ENCODE measurements at places on chromosomes 3 and 15. TPM values are rescaled to one million over a fixed set of nuclear protein-coding genes. Genes with fewer than 3 reads are reported as not detected.
A peak's percentile ranks its signal among the peaks of the same experiment; 100 is the strongest.

DNA sequence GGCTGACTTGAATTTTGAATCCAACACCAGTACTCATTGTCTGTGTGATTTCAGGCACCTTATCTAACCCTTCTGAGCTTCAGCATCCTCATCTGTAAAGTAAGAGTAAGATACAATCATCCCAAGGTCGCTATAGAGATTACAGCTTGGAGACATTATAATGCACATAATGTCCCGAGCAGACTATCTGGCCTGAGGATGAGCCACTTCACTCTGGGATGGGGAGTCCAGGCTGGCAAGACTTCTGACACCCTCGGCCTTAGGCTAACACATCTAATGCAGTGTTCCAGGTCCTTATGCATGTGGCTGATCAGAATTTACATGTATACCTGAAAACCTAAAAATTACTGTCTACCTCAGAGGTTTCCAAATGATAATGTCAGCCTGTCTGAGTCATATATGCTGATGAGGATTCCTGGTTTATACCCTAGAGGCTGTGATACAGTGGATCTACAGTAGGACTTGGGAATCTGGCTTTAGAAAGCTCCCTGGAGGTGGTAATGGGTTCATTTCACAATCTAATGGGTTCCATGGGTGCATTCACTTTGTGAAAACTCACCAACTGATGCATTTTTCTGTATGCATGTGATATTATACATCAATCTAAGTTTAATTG, 229.0 kb upstream of the SLCO3A1 start:
- no peak for DNase-seq

DNA sequence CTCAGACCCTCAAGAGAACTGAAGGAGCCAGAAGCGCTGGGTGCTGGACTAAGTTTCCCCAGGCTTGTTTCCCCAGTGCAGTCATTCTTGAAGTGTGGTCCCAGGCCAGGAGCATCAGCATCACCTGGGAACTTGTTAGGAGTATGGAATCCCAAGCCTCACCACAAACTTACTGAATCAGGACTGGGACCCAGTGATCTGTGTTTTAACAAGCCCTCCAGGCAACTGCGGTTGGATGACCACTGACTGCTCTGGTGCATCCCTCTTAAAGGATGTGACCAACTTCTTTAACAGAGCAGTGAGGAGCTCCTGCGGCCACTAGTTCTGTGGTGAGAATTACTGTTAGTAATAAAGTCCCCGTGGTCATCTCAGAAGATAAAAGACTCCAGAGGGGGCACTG, 62.4 kb upstream of the DAZL start:
- no peak for DNase-seq

DNA sequence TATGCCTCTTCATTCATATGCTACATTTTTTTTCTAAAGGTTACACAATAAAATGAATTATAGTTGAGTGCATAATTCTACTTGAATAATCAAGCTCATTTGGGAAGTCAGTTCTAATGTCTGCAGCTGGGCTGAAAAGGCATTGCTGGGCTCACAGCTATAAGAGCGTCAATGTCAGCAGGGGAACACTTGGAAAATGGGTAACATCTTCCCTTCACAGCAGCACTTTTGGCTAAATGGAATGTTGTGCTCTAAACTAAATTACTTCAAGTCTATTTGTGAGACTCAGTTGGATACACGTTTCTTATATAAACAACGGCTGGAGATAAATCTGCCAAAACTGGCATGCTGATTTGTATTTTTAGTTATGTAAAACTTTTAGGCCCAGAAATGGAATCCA, 357.8 kb downstream of the TBL1XR1 start:
- DNase-seq, result no peak

DNA sequence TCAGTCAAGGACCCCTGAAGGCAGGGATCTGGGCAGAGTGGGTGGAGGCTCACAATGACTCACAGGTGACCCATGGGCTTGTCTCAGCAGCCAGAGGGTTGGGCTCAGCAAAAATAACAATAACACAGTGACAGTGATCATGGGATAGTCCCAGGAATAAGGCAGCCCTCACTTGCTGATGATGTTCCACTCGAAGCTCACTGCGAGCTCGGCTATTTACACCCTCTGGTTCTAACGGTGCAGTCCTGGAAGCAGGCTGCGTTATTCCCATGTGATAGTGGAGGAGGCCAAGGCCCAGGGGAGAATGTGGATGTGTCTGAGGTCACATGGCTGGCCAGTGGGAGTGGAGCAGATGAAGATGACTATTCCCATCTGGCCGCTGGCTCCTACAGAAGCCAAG, 16.2 kb downstream of the CCDC33 start:
- DNase-seq, result no peak

RBPMS2 gene
- total RNA-seq, result 3.9 TPM

- DNase-seq, result no peak
Observed at GRCh38 chr15:70316059-70316600, 218.4 kb upstream of the TLE3 start.

GRCh38 chr15:33729653-33730052, 238.6 kb upstream of the CHRM5 start:
- no peak for DNase-seq

SERPINI2 gene
- 2.8 TPM for total RNA-seq

DUOXA2 gene
- total RNA-seq, result not detected

DNA sequence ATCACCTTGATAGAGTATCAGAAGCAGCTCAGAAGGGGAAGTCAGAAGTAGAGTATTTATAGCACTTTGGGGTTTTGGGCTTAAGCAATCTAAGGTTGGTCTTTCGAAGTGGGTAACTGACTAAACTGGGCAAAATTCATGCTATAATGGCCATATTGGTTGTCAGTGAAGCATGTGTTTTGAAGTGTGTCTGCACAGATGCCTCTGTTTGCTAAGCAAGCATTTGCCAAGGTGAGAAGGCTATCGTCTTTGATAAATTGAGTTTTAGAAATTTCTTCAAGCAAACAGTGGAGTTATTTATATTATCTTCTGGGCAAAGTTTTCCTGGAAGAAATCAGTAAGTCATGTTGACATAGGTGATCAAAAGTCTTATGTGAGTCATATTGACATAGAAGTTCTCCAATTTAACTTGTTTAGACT, 412.8 kb upstream of the TGFBR2 start:
- DNase-seq, result no peak

DNA sequence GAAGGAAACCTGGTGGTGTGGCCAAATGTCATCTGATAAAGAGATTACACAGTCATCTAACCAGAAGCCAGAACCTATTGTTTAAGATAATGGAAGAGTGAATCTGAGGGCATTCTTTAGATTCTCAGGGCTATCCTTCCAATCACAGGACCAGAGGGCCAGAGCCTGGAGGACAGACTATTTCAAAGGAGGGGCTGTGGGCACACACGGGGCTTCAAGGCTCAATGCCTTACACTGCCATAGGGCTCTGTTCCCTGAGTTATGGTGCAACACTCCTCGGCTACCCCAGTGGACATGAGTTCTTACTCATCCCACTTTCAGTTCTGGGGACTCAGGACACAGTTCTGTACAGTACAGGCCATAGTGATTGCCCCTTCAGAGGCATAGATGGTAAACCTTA, 343.9 kb upstream of the ALCAM start:
- no peak for DNase-seq

DNA sequence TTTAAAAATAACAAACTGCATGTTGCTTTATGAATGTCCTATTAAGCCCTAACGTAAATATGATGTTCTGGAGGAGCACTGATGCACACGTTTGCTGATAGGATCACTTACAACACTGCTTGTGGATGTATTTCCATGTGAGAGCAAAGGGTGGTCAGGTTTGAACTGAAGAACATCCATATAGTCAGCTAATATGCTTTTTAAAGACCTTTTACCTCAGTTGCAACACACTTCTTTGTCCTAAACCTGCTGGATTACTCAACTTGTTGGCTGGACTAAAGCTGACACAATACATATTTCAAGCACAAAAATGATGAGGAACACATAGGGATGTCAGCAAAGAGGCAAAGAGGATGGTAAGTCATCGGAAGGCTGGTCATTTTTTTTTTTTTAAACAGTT, 186.6 kb downstream of the TIGIT start:
- no peak for DNase-seq

ARPP19 gene
- 106 TPM for total RNA-seq

GRCh38 chr15:27481768-27482167, 510.8 kb downstream of the GABRG3 start:
- DNase-seq, result no peak

DNA sequence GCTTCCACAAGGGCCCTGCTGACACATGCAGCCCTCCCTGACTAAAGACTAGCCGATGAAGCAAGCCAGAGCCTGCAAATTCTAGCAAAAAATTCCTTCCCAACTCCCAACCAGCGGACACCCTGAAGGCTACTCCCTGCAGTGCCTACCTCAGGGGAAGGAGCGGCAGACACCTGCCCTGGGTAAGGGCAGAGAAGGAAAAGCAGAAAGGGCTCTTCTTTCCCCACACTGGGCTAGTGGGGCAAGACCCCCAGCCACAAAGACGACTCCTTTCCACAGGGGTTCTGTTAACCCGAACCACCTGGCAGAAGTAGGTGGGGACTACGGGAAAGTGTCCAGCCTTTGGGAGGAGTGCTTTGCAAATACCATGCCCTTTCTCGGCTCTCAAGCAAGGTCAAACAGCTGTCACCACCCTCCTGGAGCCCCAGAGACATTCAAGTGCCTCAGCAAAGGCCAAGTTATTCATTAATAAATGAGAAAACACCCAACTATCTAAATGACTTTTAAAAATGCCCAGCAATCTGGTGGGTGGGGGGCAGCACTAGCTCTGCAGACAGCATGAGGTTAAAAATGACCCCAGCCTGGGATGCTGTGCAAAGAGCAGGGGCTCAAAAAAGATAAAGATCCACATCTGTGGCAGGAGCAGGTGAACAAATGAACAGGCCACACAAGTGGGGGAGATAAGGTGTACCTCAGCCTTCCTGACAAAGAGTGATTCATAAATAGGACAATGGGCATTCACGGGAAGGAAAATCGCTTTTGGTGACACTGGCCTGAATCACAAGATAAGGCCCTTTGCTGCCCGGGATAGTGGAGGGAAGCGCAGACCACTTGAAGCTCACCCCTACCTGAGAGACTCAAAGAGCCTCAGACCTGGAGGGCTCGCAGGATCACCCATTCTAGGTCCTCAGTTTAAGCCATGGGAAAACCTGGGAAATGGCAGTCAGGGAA, 33.0 kb downstream of the CCDC12 start:
- DNase-seq, result peak; percentile 75

GRCh38 chr3:55442861-55443260, 44.2 kb downstream of the WNT5A start:
- no peak for DNase-seq

GRCh38 chr3:73186741-73187140, 125.3 kb downstream of the EBLN2 start:
- DNase-seq, result no peak

GRCh38 chr3:102687851-102688555, 253.2 kb downstream of the ZPLD1 start:
- DNase-seq, result no peak

GOLGA8F gene
- not detected for total RNA-seq

- DNase-seq, result no peak
Observed at GRCh38 chr15:53122818-53123217, 332.7 kb upstream of the ONECUT1 start.

CX3CR1 gene
- total RNA-seq, result not detected

GRCh38 chr15:36331531-36332275, 247.7 kb upstream of the CDIN1 start:
- DNase-seq, result no peak

DNA sequence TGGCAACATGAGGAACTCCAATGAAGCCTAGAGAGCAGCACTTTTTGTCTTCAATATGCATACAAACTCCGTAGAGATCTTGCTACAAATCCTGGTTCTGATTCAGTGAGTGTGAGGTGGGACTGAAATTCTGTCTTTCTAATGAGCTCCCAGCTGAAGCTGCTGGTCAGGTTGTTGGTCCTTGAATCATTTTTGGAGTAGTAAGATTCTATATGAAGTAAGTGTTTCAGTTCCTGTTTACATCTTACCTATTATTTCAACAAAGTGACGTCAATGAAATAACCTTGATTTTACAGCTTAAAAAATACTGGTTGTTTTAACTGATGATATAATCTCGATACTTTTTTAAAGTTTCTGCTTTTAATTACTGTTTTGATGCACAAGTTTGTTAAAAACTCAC, 33.9 kb downstream of the SHQ1 start:
- DNase-seq, result no peak

GOLGA8J gene
- total RNA-seq, result not detected

GTF2E1 gene
- total RNA-seq, result 32.2 TPM

DNA sequence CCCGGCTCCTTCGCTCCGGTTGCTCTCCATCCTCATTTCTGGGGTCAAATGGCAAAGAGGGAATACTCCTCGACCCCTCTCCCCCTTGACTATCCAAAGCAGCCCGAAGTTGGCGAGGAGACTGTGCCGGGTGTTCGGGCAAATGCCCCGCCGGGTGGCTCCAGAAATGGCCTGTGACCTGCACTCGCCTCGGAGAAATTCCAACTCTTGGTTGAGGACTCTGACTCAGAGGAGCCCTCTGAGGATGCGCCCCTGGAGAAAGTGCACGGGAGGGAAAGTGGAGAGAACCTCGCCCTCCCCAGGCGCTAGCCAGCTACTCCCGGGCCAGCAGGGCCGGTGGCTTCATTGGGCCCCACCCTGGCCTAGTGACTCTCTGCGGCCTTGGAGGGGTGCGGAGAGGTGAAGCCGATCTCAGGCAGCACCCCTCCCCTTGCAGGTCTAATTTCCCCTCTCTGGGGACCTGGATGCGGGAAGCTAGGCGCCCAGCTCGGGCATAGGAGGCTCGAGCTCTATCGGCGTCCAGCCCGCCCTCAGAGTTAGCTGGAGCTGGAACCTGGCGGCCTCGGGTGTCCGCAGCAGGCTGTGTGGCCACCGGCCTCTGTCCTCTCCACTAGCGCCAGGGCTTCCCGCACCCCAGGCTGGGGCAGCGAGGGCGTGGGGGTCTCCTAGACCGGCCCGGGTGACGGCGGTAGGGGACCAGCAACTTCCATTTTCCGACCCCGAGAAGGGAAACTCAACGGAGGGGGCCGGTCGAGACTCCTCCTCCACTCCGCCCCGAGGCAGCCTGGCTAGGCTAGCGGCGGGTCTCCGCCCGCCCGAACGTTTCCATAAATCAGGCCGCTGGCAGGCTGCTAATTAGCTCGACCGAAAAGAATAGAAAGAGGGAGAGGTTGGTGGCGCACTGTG, 29.4 kb downstream of the NR2F2 start:
- DNase-seq, result no peak

DNA sequence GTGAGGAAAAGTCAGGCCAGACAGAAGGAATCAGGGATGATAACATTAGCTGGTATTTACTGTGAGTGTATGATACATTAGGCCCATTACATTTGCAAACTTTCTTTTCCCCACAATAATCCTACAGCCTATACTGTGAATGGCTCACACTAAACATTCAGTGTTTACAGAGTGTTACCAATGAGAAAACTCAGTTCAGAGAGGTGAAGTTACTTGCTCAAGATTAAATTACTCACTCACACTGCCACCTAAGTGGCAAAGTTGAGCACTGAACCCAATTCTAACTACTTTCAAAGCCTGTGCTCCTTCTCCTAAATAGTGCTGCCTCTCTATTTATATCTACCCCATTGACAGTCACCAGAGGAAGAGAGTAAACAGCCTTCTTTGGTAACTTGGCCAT, 8.5 kb downstream of the XPC start:
- DNase-seq, result no peak

CCR1 gene
- total RNA-seq, result 1.7 TPM

DNA sequence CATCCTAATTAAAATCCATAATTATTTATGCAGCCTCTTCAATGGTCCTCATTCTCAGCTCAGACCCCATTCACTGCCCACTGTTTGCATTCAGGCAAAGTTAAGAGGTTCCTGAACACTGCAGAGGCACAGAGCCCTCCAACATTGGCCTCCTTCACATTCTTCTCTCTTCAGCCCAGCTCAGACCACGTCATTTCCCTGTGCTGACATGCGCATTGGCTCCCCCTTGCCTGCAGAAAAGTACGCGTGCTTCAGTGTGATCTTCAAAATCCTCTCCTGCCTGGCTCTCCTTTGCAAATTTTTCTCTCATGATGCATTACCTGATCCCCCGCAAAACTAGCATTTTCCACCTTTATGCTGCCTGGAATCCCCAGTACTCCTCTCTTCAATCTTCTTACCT, 552.3 kb downstream of the NTRK3 start:
- DNase-seq, result no peak

Measured in Peyer's patch (tissue), 4 donors.